AG10803 (cell line): ENCODE measurements at places on chromosomes 12 and 14.
A peak's percentile ranks its signal among the peaks of the same experiment; 100 is the strongest.

DNA sequence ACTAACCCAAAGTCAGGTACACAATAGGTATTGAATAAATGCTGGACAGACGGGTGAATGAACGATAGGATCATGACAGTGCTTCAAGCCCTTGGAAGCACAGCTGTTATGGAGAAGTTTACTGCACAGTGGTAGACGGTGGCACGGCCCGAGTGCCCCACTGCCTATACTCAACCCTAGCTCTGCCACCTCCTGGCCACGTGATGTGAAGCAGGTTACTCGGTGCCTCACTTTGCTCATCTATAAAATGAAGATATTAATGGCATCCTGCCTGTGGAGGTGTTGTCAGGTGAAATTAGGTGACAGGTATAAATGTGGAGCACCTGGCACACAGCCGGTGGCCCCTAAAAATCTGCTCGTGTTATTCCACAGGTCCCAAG lies 5.8 kb downstream of the ASB2 start:
- DNase-seq = no peak

DNA sequence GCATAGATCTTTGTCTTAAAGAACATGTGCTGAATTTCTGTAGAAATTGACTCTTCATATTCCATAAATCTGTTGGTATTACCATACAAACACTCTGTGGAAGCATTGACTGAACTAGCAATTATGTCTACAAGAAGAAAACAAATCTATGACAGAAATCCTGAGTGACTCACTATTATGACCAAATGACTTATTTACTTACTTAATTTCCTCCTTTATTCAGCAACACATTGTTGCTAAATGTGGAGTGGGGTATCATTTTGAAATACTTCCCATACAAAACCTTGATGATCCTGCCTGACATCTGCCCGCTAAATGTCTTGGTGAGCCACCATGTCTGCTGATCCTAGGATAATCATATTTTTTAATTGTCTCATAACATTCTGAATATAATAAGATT lies 99.1 kb upstream of the SLCO1C1 start:
- DNase-seq = no peak

- DNase-seq = peak; percentile 55
Measured at GRCh38 chr12:106113824-106114446, 24.8 kb downstream of the NUAK1 start.

- no peak for DNase-seq
Measured at GRCh38 chr12:473198-473597, 13.5 kb downstream of the B4GALNT3 start.

- no peak for DNase-seq
Measured at GRCh38 chr12:129830796-129831195, 73.0 kb downstream of the TMEM132D start.

- DNase-seq = no peak
Measured at GRCh38 chr12:69350002-69350626, 1.9 kb downstream of the LYZ start.

DNA sequence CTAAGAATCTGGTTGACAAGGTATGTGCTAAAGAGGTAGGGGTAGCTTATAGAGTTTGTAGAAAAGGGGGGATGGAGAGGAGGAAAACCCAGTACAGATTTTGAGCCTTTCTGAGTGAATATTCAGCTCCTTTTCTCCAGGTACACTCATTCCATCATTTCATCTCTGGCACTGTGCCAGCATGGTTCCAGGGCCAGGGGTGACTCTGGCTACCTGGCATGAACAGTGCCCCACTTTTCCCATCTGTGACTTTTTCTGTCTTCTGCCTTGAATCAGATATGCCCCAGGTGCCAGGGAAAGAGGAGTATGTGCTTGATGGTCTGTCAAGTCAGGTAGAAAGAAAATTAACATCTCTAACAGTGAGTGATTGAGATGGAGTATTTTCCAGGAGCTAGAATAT lies 175.7 kb downstream of the CACNA1C start:
- no peak for DNase-seq

- no peak for DNase-seq
Measured at GRCh38 chr12:41287500-41288141, 99.5 kb downstream of the PDZRN4 start.

- DNase-seq = no peak
Measured at GRCh38 chr12:57049890-57050289, at the start of gene MYO1A. TSS of gene MYO1A (minus strand) at chr12:57050129. CDS start at chr12:57048323, 1,806 bp downstream.

- DNase-seq = peak; percentile 55
Measured at GRCh38 chr12:100154474-100155247, 12.0 kb upstream of the BLTP3B start.

DNA sequence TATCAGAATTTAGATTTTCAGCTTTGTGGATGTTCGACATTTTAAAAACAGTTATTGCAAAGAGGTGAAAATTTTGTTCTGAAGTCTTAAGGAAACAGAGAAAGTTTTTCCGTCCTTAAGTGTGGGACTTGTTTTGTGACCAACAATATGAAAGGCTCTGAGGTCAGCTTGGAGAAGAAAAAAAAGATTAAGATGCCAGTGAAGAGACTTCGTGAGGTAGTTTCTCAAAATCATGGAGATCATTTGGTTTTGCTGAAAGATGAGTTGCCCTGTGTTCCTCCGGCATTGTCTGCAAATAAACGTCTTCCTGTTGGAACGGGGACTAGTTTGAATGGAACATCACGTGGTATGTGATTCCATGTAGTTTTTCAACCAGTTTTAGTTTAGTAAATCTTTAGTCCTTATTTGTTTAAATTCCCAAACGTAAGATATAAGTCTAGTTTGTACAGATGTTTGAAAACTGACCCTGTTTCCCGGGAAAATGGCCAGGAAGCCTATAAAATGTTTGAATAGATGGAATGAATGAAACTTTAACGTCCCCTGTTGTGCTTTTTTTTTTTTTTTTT lies 682 bp downstream of the KIAA0586 start:
- DNase-seq = peak; percentile 48

DNA sequence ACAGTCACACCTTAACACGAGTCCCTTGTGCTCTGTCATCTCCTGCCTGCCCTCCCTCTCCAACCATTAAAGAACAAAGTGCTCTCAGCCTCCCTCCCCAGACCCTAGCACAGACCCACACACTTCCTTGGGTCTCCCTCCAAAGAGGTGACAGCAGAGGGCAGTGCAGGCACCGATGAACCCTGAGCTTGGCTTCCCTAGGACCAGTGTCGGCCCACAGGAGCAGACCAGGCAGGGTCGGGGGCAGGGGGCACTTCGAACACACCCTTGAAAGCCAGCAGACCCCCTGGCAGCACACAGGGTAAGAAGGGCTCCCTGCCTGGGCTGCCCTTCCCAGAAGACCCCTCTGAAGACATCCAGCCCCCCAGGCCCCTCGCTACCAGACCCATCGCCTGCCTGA lies 7.0 kb downstream of the CDK2AP1 start:
- no peak for DNase-seq

GRCh38 chr12:7758766-7759140 lies 6.3 kb upstream of the NANOGNB start:
- no peak for DNase-seq

- DNase-seq = no peak
Measured at GRCh38 chr12:52630008-52630500, 11.7 kb upstream of the KRT73 start.

GRCh38 chr12:88529531-88530488 lies 50.5 kb downstream of the KITLG start:
- DNase-seq = peak; percentile 25

DNA sequence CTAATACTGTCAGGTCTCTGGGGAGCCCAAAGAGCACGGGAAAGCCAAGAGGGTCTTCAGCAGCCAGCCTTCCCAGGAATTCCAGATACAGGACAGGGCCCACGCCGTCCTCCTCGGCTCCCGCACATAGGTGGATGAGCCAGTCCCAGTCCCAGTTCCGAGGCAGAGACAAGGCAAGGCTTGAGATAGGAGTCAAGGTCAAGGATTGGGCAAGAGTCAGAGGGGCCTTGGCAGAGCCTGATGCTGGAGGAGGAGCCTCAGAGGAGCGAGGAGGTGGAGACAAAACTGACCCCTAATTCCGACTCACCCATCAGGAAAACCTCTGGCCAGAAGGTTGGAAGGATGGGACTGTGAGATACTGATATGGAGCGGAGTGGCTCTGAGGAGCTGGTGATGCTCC lies 21.0 kb downstream of the KRT80 start:
- no peak for DNase-seq

DNA sequence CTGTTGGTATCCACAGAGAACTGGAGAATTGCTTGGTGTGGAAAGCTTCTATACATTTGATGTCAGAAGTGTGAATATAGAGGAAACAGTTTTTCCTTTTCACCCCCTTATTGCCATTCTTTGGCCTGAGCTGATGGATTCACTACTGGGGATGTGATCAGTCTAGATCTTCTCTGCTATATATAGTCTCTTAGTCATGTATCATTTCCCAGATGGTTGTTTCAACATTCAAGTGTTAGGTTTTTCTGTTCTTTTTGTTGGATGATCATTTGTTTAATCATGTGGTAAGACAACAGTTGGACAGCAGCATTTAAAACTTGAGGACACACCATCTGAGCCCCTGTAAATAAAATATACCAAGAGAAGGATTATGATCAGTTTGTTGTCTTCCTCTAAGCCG lies 29.6 kb downstream of the TMX1 start:
- peak; percentile 14 for DNase-seq

GRCh38 chr14:104689881-104690711 lies 678 bp downstream of the INF2 start:
- DNase-seq = no peak

- DNase-seq = no peak
Measured at GRCh38 chr12:123428591-123428990, 7.9 kb downstream of the RILPL2 start.

GRCh38 chr12:126507231-126507630 lies 1442.0 kb downstream of the AACS start:
- no peak for DNase-seq

- DNase-seq = peak; percentile 78
Measured at GRCh38 chr12:80472911-80473500, 29.0 kb downstream of the PTPRQ start.

- DNase-seq = peak; percentile 95
Measured at GRCh38 chr14:64646103-64646502, 58.1 kb upstream of the PLEKHG3 start.

GRCh38 chr14:106605548-106606448 lies 1079.4 kb downstream of the TMEM121 start:
- DNase-seq = no peak

DNA sequence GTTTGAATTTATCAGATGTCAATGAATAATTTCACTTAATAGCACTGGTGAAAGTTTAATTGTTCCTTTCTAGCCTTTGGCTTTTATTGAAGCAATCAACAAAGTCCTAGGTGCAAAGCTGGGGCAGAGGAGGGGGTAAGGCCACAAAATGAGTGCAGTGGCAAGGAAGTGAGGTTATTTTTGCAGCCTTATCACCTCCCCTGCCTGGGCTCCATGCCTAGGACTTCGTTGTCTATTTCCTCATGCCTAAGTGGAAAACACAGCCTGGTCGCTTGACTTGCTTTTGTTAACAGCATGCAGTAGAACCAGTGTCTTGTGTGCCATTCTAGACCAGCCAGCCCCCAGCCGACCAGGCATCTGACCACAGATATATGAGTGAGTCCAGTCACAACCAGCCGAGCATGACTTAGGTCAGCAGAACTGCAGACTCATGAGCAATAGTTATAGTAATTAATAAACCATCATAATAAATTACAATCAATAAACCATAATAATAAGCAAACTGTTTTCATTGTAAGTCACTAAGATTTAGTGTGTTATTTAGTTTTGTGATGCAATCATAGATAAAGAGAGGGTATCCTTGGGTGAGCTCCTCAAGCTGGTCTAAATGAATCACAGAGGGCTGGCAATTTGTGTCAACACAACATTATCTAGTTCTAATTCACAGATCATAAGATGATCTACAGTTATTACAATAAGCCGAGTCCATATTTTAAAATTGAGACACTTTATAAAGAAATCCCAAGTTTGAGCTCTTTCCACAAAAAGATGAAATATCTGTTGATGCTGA lies 156.8 kb downstream of the GLT1D1 start:
- DNase-seq = no peak

DNA sequence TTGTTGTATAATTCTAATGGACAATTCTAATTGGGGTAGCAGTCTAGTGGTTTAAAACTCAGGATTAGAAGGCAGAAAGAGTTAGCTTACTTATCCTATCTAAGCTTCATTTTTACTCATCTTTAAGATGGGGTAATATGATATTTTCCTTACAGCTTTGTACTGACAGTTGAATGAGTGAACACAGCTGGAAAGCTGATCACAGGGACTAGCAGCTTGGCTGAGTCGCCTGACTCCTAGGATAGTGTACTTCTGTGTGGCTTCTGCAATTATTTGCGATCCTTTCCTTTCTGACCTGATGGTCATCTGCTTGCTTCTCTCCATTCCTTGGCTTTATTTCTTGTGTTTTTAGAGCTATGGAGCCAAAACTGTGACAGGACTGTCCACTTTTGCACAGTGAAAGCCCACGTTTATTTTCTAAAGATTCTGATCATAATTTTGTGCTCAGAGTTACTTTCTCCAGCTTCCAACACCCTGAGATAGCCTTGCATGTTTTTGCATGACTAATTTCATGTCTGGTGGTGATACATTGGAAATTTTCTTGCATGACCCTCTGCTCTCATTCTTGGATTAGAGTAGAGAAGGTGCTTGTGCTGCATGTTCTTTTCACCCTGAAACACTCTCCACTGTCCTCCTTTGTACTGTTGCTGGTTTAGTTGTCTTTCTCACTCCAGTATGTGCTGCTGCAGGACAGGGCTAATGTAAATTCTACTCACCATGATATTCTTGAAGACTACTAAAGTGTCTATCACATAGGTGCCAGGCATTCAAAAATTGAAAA lies 377.0 kb upstream of the ATP2B1 start:
- peak; percentile 25 for DNase-seq

- no peak for DNase-seq
Measured at GRCh38 chr14:77936138-77936639, 136.3 kb downstream of the ADCK1 start.

GRCh38 chr12:121330692-121331091 lies 21.5 kb downstream of the ANAPC5 start:
- DNase-seq = no peak

- DNase-seq = no peak
Measured at GRCh38 chr12:121794534-121795033, 1.1 kb upstream of the RHOF start.

- DNase-seq = no peak
Measured at GRCh38 chr12:101563212-101563611, 31.6 kb upstream of the MYBPC1 start.

DNA sequence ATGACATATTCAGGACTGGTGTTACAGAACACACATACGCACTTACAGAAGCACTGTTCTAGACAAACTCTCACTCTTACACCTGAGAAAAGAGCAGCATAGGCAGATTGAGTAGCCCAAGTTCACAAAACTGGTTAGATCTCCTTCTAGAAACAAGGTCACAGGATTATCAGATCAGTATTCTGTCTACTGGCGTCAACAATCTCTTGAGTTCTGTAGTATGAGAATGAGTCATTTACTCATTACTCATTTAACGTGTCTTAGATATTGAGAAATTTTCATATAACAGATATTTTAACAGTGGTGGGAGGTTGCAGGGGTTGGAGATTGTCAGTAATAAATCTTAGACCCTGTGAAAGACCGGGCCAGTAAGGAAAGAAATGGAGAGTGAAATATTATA lies 2.8 kb upstream of the TSPAN8 start:
- no peak for DNase-seq
